Stimulated activated CD4-positive, alpha-beta T cell treated with anti-CD3 and anti-CD28 coated beads, TNF-alpha, amount 100 ng/mL, for 24 hours (primary cell): ENCODE measurements at places on chromosomes 6 and 20.

GRCh38 chr6:44800171-44800783 lies 412.8 kb downstream of the CDC5L start:
- no peak for DNase-seq

- DNase-seq = no peak
Measured at GRCh38 chr6:3776881-3777507, 25.5 kb upstream of the PXDC1 start.

GRCh38 chr6:9517806-9518205 lies 897.1 kb downstream of the TFAP2A start:
- no peak for DNase-seq

DNA sequence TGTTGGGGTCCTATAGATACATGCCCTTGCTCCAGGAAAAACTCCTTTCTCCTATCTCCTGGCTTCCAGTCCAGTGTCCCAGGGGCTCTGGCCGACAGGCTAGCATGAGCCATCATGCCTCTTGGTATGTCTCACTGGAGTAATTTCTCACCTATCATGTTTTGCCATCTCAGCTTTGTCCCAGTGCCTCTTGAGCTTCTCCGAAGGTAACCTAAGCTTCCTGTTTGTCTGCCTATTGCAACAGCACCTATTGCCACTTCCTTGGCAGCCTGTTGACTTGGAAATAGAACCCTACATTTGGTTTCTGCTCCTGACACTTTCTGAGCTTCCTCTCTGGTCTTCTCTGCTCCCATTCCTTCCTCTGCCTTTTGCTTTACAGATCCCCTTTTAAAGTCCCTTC lies 197.7 kb downstream of the KCNQ5 start:
- no peak for DNase-seq

- no peak for DNase-seq
Measured at GRCh38 chr20:53567379-53567917, 26.2 kb downstream of the ZNF217 start.

DNA sequence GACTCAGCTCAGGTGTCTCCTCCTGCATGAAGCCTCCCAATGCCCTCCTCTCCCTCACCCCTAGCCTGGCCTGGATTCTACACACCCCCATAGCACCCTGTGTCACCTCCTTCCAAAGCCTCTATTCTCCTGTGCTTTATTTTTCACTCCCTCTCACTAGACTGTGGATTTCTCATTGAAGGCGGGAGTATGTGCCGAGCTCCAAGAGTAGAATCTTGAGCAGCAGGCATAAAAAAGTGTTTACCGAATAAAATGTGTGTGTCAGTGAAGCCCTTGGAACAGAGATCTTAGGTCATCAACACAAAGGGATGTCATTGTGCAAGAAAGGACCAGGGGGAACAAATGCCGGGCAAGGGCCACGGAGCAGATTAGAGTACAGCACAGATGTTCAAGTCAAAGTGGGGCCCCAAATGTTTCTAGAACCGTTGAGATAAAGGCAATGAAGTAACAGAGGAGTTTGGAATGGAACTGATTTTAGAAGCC lies 106.1 kb upstream of the TMEM170B start:
- DNase-seq = no peak

GRCh38 chr6:38279963-38280588 lies 359.7 kb downstream of the BTBD9 start:
- no peak for DNase-seq

GRCh38 chr6:87902383-87902782 lies 145.3 kb upstream of the SPACA1 start:
- DNase-seq = no peak

DNA sequence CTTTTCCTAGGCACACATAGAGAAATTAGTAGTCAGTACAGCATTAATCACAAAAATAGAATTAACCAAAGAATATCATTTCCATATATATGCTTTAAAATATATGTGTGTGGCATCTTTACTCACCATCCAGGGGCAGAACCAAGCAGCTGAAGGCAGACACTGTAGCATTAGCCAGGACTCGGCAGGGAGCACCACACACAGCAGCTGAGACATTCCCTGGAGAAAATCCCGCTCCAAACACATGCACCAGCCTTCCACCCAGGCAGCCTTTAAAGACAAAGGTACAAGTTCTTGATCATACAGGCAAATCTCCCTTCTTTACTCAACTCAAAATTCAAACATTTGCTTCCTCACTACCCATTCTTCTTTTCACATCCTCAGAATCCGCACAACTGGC lies 64.7 kb downstream of the PKHD1 start:
- DNase-seq = no peak

- no peak for DNase-seq
Measured at GRCh38 chr6:21885111-21885510, 291.6 kb downstream of the SOX4 start.

DNA sequence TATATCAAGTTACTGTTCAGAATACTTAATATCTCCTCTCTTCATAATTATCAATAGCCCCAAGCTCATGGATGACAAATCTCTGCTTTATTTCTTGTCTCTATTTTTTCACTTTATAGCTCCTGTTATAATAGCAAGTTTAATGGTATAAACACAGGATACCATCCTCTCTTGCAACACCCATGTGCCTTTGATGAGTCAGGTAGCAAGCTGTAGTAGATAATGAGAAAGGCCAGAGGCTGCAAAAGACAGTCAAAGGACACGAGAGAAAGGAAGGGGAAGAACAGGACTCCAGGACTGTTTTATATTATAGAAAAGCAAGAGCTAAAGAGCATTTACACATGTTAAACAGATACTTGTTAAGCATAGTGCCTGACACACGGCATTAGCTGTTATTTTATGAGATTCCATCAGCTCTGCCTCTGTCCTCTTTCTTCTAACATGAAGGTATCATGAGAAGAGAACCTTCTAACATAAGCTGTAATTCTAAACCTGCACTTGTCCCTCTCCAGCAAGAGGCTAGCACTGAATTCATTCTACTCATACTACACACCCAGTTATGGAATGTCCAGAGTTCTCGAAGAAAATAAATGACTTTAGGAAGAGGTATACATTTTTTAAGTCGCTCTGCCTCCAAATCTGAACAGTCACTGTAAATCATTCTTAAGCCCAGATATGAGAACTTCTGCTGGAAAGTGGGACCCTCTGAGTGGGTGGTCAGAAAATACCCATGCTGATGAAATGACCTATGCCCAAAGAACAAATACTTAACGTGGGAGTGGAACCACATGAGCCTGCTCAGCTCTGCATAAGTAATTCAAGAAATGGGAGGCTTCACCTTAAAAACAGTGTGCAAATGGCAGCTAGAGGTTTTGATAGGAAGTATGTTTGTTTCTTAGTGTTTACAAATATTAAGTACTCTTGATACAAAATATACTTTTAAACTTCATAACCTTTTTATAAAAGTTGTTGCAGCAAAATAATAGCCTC lies 45.0 kb downstream of the NT5E start:
- no peak for DNase-seq

DNA sequence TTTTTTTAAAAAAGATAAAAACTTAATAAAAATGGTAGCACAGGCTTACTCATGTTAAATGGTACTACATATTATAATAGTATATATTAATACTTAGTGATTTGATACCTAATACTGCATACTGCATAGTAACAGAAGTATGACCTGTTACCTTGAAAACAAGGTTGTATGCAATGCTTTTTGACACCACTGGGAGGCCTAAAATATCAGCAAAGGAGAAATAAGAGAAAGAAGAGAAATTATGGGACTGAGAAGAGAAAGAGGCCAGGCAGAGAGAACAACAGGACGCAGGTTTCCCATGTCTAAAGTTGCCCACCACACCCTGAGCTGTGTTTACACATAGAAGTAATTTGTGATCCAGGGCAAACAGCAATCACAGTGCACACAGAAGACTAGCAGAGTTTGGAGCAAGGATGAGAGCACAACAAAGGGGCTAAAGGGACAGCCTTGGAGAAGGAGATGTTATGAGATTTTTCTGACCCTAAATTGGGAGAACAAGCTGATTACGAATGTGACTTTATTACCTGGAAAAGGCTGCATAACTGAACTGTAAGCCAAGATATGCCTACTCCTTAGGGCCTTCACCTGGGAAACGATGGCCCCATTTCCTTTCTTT lies 73.2 kb downstream of the ROS1 start:
- DNase-seq = no peak

DNA sequence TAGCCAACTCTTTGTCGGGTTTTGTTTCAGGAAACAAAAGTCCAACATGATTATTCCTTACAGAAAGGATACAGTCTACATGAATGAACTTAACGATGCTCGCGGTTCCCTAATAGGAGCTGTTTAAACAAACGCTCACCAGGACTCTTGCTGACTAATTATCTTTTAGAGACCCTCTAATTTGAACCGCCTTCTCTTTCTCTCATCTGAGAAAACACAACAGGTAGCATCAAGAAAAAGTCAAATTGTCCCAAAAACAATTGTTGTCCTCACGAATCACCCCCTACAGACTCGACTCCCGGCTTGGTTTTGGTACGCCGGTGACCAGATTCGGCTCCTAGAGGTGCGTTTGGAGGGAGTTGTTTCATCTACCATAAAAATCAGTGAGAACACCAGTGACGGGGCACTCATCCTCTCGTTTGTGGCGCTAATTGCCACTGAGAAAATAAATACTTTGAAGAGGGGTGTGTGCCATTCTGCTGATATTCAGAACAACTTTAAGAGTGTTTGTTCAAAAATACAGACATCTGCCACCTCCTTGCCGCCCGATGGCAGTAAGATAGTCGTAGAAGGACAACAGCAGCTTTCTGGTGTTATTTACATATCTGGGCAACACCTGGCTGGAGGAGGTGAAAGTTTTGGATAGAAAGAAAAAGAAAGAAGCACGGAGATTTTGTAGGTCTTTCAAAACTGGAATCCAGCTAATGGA lies 1.1 kb upstream of the SIM1 start:
- DNase-seq = no peak

DNA sequence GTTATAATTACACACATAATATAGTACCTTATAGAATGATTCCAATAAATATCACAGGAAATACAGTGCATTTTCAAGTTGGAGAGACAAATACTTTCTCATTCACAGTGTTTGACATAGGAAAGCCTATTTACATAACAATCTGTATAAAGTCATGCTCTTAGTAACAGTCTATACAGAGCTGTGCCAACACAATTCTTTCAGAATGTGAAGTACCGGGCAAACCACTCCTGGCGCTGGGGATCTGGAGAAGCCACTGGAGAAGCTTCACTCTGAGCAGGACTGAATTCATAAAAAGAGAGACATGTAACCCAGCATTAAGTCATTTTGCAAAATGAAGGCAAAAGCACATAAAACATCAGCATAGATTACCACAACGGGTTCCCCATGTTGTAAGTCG lies 24.9 kb upstream of the MCM9 start:
- DNase-seq = no peak

- no peak for DNase-seq
Measured at GRCh38 chr6:85468326-85468725, 18.4 kb downstream of the NT5E start.

- no peak for DNase-seq
Measured at GRCh38 chr20:47309394-47309793, 47.1 kb downstream of the ZMYND8 start.

DNA sequence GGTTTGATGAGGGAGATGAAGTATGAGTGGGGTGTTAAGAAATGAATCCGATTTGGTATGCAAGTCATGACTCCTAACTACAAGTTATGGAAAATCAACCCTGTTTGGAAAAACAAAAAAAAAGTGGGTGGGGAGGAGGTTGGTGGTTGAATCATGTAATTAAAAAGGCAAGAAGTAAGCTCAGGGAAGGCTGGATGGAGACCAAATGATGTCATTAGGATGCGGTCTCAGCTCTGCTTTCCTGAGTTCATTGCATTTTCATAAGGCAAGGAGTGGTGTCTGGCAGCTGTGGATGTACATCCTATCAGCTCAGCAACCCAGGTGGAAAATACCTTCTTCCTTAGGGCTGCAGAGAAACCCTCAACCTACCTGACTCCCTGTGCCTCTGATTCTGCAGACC lies 60.4 kb upstream of the AKAP12 start:
- no peak for DNase-seq

- no peak for DNase-seq
Measured at GRCh38 chr20:4829514-4830215, 108.0 kb downstream of the PRND start.

- DNase-seq = peak; percentile 14
Measured at GRCh38 chr20:29689411-29690225, 1567.8 kb upstream of the DEFB115 start.

- DNase-seq = no peak
Measured at GRCh38 chr6:133951881-133952814, 876 bp upstream of the TBPL1 start.

- DNase-seq = no peak
Measured at GRCh38 chr20:62899633-62900051, 26.7 kb downstream of the DIDO1 start.
